Vagina (tissue), 2 donors: ENCODE measurements at places on chromosomes 7 and 10. TPM values are rescaled to one million over a fixed set of nuclear protein-coding genes. Genes with fewer than 3 reads are reported as not detected.

DNA sequence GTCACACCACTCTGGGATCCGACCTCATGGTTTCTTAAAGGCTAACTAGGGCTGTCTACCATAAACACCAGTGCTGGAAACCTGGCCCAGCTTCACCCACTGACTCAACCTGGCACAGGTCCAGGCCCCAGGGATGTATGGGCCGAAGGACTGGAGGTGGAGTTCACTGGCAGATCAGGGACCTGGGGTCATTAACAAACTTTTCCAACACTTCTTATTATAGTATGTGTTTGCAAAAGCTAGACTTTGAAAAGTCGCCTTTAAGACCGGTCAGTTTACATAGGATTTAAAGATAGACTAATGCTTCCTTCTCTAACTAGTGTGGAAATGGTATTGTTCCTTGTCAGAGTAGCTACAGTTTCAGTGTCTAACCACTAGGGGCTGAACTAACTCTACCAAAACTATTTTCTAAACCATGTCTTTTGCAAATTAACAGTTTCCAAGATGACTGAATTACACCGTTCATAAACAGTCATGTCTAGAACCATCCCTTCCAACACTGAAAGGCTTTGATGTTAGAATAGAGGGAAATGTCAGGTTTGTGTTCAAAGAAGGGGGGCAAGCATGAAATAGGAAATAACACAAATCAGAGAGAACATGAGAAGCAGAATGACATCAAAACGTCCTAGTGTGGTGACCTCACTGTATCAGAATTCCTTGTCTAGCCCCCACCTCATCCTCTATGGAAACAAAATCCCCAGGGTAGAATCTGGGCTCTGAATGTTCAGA lies 29.7 kb downstream of the STN1 start:
- peak; percentile 83 for DNase-seq
- peaks cover 11% of the 10 kb centered on the region for H3K36me3 ChIP-seq
- no peak overlapping the region for H3K4me3 ChIP-seq
- H3K27ac ChIP-seq: peak overlapping the region; percentile 66
- H3K27me3 ChIP-seq: no peaks in the 10 kb centered on the region

- no peak for DNase-seq
- H3K36me3 ChIP-seq: no peaks in the 10 kb centered on the region
- H3K27me3 ChIP-seq: no peaks in the 10 kb centered on the region
- no peak overlapping the region for H3K27ac ChIP-seq
- peaks cover 23% of the 10 kb centered on the region for H3K4me1 ChIP-seq
- H3K4me3 ChIP-seq: no peak overlapping the region
These were observed 54.9 kb downstream of the PDGFA start for GRCh38 chr7:464454-465401.

- no peaks in the 10 kb centered on the region for H3K36me3 ChIP-seq
- no peak for DNase-seq
- H3K4me3 ChIP-seq: no peak overlapping the region
- H3K27ac ChIP-seq: no peak overlapping the region
- no peaks in the 10 kb centered on the region for H3K4me1 ChIP-seq
These were observed 104.5 kb downstream of the NRCAM start for GRCh38 chr7:108351729-108352131.

- H3K4me1 ChIP-seq: no peaks in the 10 kb centered on the region
- H3K36me3 ChIP-seq: no peaks in the 10 kb centered on the region
- H3K27ac ChIP-seq: no peak overlapping the region
- DNase-seq: no peak
These were observed 466.0 kb upstream of the GHITM start for GRCh38 chr10:83673316-83673715.

CLRN3 gene
- total RNA-seq: not detected

DNA sequence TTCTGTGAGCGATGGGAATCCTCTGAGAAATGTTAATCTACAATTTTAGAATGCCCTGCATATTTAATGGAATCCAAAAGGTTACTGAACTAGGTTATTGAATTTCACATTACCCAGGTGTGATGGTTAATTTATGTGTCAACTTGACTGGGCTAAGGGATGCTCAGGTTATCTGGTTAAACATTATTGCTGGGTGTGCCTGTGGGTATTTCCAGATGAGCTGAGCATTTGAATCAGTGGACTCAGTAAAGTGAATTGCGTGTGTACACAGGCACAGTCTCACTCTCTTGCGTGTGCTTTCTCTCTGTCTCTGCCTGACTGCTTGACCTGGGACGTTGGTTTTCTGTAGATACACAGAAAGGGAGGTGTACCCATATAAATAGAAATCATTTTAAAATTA lies 21.7 kb downstream of the RNF32 start:
- no peak overlapping the region for H3K4me3 ChIP-seq
- DNase-seq: no peak
- no peak overlapping the region for H3K27ac ChIP-seq
- no peaks in the 10 kb centered on the region for H3K36me3 ChIP-seq
- H3K27me3 ChIP-seq: no peaks in the 10 kb centered on the region

DNA sequence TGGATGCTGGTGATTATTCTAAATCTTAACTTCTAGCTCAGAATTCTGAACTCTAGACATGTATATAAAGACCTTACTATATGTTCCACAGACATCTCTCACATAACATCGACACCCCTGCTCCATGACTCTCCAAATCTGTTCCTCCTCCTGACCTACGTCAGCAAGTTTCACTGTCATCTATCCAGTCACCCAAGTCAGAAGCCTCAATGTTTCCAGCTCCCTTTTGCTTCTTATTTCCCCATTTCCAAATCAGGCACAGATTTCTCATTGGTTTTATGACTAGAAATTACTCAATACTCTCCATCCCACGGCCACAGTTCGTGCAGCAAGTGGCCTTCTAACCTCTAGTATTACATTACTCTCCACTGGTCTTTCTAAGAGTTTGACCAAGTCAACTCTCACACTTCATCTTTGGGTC lies 28.5 kb downstream of the EPC1 start:
- H3K4me1 ChIP-seq: peaks cover 94% of the 10 kb centered on the region
- no peak for DNase-seq
- H3K4me3 ChIP-seq: no peak overlapping the region
- H3K27ac ChIP-seq: peak overlapping the region; percentile 28

IDI1 gene
- total RNA-seq: 50.3 TPM

HOXA7 gene
- total RNA-seq: 23.8 TPM

CCDC146 gene
- 20.6 TPM for total RNA-seq

DNA sequence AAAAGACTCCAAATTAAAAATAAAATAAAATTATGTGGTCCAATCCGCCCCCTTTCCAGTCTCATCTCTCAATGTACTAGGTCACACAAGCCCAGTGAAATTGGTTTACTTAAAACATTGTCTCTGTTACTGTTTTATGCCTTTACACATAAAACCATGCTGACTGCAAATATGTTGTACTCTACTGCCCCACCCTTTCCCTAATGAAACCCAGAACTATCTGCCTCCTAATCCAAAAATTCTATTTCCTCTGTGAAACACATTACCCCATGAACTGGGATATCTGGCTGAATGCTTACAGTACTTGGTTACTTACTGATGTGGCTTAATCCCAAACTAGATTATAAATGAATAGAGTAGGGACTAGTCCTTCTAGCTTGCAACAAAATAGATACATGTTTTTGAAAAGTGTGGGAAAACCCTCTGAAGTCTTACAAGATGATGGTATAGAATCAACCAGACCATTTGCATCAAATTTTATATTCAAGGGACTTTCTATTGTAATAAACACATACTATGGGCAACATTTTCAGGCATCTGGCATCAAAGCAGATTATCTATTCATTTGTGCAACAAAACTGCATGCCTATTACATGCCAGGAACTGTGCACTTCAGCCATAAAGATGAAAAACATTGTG lies 10.0 kb upstream of the KMT2E start:
- H3K4me3 ChIP-seq: no peak overlapping the region
- peaks cover 92% of the 10 kb centered on the region for H3K4me1 ChIP-seq
- no peaks in the 10 kb centered on the region for H3K27me3 ChIP-seq
- H3K27ac ChIP-seq: peak overlapping the region; percentile 78
- no peak for DNase-seq

C10orf67 gene
- total RNA-seq: not detected

DNA sequence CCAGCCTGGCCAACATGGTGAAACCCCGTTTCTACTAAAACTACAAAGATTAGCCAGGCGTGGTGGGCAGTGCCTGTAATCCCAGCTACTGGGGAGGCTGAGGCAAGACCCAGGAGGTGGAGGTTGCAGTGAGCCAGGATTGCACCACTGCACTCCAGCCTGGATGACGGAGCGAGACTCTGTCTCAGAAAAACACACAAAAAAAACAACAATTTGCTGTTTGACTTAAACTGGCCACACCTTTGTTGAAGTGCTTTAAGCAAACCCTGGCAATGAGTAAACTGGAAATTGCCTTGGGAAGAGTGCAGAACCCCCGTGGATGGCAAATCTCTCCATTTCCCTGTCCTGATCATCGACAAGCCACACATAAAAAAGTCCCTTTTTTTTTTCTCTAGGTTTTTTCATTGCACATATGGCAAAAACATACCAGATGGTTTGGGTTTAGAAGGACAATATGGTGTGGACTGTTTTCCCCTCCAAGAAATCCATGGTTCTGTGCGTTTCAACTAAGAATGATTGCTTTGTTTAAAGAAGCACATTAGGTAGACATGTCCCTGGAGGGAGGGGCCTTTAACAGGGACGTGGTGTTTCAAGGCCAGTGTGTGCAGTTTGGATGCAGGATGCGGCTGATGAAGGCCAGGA lies 76.9 kb downstream of the NRP1 start:
- H3K4me1 ChIP-seq: no peaks in the 10 kb centered on the region
- H3K27ac ChIP-seq: no peak overlapping the region
- no peaks in the 10 kb centered on the region for H3K27me3 ChIP-seq
- no peak overlapping the region for H3K4me3 ChIP-seq
- no peak for DNase-seq

- H3K27me3 ChIP-seq: no peaks in the 10 kb centered on the region
- H3K4me3 ChIP-seq: no peak overlapping the region
- no peak for DNase-seq
- no peak overlapping the region for H3K27ac ChIP-seq
- no peaks in the 10 kb centered on the region for H3K4me1 ChIP-seq
These were observed 26.5 kb upstream of the GOT1 start for GRCh38 chr10:99456931-99457288.

- H3K4me1 ChIP-seq: no peaks in the 10 kb centered on the region
- DNase-seq: no peak
- no peaks in the 10 kb centered on the region for H3K36me3 ChIP-seq
- H3K27me3 ChIP-seq: no peaks in the 10 kb centered on the region
- H3K27ac ChIP-seq: no peak overlapping the region
- H3K4me3 ChIP-seq: no peak overlapping the region
These were observed 608.1 kb downstream of the TYW1 start for GRCh38 chr7:67604461-67605386.

DNA sequence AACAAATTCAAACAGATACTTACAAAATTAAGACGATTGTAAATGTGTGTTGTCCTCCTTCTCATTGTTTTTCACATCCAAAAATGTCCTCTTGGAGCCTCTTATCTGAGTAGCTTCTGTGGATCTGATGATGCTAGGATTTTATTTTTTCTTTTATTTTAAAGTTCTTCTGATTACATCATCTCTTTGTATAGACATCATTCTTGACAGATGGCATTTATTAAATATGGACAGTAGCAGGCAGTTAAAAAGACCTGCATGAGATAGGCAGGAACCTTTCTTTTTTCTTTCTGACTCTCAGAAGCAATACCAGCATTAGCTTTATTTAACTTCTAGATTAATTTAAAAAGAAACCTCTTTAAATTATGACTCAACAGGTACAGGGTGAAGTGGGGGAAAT lies at the start of gene RPA3:
Gene RPA3 (minus strand): TSS at position 116 of the 400 bp plus-strand sequence. CDS start 78,189 bp downstream, outside the sequence.
- DNase-seq: no peak
- H3K36me3 ChIP-seq: no peaks in the 10 kb centered on the region
- no peak within 1 kb of the TSS for H3K4me3 ChIP-seq

ACTR3C gene
- 24.1 TPM for total RNA-seq

DNA sequence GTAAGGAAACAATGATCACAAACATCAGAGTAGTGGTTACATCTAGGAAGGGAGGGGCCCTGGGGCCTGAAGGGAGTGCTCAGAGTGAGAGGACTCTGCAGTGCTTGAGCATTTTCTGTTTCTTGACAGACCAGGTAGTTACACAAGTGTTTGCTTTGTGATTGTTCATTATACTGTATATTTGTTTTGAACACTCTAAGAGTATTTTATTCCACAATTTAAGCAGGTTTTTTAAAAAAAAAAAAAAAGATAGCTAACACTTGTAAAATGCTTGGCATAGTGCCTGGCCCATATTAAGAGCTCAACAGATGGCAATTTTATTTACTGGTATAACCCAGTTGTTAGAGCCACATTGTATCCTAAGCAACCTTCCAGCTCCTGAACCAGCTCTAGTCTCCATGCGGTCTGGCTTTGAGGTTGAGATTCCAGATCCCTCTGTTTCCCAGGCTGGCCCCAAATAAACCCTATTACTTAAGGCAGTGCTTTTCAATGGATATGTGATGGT lies 20.1 kb upstream of the ATXN7L1 start:
- H3K4me1 ChIP-seq: peaks cover 5% of the 10 kb centered on the region
- H3K36me3 ChIP-seq: no peaks in the 10 kb centered on the region
- H3K27ac ChIP-seq: no peak overlapping the region
- no peaks in the 10 kb centered on the region for H3K27me3 ChIP-seq
- DNase-seq: no peak

CYP3A7 gene
- not detected for total RNA-seq

CALML3 gene
- total RNA-seq: 50.6 TPM

DNA sequence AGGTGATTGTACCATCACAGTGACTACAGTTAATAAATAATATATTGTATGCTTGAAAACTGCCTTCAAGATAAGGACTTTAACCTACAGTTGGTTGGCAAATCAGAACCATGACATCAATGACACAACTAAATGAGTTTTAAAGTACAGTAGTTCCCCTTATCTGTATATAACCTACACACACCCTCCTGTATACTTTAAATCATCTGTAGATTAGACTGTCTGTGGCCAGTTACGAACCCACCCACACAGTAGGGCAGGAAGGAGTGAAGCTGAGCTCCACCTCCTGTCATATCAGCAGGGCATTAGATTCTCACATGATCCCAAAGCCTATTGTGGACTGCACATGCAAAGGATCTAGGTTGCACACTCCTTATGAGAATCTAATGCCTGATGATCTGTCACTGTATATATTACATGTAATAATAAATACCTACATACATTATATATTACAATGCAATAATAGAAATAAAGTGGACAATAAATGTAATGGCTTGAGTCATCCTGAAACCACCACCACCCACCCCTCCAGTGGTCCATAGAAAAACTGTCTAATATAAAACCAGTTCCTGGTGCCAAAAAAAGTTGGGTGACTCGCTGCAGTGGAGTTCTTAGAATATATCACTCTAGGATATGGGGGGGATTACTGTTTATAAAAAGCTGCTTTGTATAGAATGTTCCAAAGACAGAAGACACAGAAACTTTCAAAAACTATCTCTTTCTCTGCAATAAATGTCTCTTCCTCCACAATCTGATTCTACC lies 5.6 kb downstream of the TPK1 start:
- no peak overlapping the region for H3K27ac ChIP-seq
- DNase-seq: no peak
- H3K4me1 ChIP-seq: peaks cover 7% of the 10 kb centered on the region
- no peak overlapping the region for H3K4me3 ChIP-seq
- H3K27me3 ChIP-seq: no peaks in the 10 kb centered on the region

PILRA gene
- total RNA-seq: 8.3 TPM

ANKRD30A gene
- not detected for total RNA-seq

C10orf105 gene
- total RNA-seq: 0.49 TPM

GRCh38 chr7:137933270-137934017 lies 68.4 kb downstream of the CREB3L2 start:
- H3K36me3 ChIP-seq: no peaks in the 10 kb centered on the region
- no peaks in the 10 kb centered on the region for H3K27me3 ChIP-seq
- peak overlapping the region; percentile 3 for H3K4me3 ChIP-seq
- peaks cover 59% of the 10 kb centered on the region for H3K4me1 ChIP-seq

NOLC1 gene
- 61.9 TPM for total RNA-seq

- no peak for DNase-seq
- no peaks in the 10 kb centered on the region for H3K4me1 ChIP-seq
- no peak overlapping the region for H3K4me3 ChIP-seq
- no peak overlapping the region for H3K27ac ChIP-seq
- no peaks in the 10 kb centered on the region for H3K36me3 ChIP-seq
These were observed 49.8 kb upstream of the SRRM3 start for GRCh38 chr7:76151932-76152331.

PTPRZ1 gene
- total RNA-seq: 8.1 TPM
